ENCODE measurements at places on chromosomes 2 and 18. TPM values are rescaled to one million over a fixed set of nuclear protein-coding genes. Genes with fewer than 3 reads are reported as not detected.

GRCh38 chr2:70691497-70692140 is 76.4 kb downstream of the ADD2 start:
- no peak for DNase-seq

MOB4 gene
- total RNA-seq: 72.6 TPM

GRCh38 chr2:15763822-15764682 is 172.4 kb downstream of the DDX1 start:
- no peak for DNase-seq

DNA sequence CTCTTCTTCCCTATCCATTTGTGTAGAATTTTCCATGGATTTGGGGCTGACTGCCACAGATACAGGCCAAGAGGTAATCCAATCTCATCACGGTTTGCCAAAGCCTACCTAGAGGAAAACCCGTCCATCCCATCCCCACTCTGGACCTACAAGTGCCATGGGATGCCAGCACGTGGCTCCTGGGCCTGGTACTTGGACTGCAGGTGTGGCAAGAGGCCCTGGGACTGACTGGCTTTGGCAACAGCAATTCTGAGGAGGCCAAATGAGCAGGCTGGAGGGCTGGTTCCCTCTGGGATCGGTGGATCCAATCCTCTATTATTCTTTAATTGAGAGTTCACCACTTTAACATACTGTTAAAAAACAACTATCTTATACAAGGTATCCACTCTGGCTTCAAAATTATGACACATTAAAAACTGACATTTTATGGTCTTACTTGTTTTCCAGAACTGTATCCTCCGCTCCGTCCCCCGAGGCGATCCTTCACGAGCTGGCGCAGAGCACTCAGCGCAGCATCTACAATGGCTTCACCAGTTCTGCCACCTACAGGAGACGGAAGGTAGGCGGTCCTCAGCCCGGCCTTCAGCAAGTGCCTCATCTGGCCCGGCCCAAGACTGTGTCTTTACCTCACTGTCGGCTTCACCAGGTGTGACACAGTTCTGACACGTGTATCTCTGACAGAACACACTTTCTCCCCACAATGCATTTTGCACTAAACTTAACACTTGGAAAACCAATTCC is 19.8 kb downstream of the PDIA6 start:
- DNase-seq: peak; percentile 55

DNA sequence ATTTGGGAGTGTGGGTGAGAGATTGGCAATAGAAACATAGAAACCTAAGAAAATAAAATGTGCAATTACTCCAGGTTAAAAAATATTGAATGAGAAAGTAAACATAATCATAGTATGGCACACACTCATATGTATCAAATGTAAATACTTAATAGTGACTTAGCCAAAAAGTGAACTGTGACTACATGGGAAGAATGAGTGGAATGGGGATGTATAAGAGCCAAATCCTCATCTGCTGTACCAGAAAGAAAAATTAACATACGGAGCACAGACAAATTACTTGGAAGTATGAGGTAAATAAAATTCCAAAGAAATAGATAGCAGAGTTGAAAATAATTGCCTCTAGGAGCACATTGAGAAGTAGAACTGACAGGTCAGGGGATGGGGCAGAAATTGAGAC is 4.0 kb downstream of the FLACC1 start:
- no peak for DNase-seq

FHOD3 gene
- 2.1 TPM for total RNA-seq

- DNase-seq: no peak
Observed at GRCh38 chr2:79799729-79800128, 286.9 kb downstream of the CTNNA2 start.

- DNase-seq: no peak
Observed at GRCh38 chr2:230830428-230830827, 34.3 kb upstream of the ITM2C start.

DNA sequence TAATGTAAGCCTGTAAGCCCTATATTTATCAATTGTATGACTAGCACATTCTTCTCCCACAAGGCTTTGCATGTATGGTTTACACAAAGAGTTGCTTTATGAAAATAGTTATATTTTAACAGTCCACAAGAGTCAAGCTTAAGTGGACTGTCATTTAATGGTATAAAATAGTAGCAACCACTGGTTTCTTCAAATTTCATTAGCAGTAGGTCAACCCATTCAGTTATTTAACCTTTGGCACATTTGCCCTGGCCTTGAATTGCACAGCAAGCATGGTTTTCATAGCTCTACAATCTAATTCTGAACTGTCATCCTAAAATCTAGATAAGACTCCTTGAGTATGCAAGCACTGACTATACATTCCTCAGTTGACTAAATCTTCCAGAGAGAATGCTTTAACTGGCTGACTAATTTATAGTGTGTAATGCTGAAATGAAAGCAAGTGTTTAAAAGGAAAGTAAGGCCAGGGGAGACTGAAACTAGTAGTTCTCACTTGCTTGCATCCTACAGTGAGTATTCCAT is 1.8 kb downstream of the DPP4 start:
- DNase-seq: no peak

HIBCH gene
- 13.0 TPM for total RNA-seq

GRCh38 chr2:50674876-50675275 is 357.1 kb downstream of the NRXN1 start:
- no peak for DNase-seq

- no peak for DNase-seq
Observed at GRCh38 chr2:18704276-18704675, 114.9 kb upstream of the NT5C1B start.

GRCh38 chr2:232348936-232349335 is 29.6 kb upstream of the ALPP start:
- DNase-seq: no peak

DES gene
- 18.8 TPM for total RNA-seq

GRCh38 chr2:71422786-71423185 is 30.6 kb upstream of the DYSF start:
- no peak for DNase-seq

GRCh38 chr2:227395556-227395955 is 7.8 kb upstream of the SCYGR1 start:
- no peak for DNase-seq

DNAH7 gene
- under 0.01 TPM for total RNA-seq

- DNase-seq: peak; percentile 75
Observed at GRCh38 chr2:212539072-212539880, 674 bp upstream of the ERBB4 start.

- DNase-seq: no peak
Observed at GRCh38 chr18:77210249-77210648, 39.4 kb upstream of the GALR1 start.

- no peak for DNase-seq
Observed at GRCh38 chr2:11996618-11997017, 250.2 kb downstream of the LPIN1 start.

DNA sequence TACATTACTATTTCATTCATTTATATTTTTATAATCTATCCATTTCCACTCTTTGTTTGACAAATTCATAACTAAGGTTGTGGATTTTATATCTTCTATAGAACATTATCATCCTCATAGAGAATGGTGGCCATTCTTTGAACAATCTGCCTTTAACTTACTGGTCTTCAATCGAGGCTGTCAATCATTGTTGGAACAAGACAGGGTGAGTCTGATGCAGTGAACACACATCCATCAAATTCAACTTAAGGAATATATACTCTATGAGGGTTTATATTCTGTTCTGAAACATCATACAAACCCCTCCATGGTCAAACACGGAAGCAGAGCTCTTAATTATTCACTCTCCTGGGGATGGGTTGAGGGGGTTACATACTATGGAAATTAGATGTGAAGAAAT is 28.3 kb upstream of the KLF7 start:
- no peak for DNase-seq

GRCh38 chr2:165698444-165698884 is 95.6 kb downstream of the GALNT3 start:
- DNase-seq: peak; percentile 3

GRCh38 chr2:216350214-216350791 is 22.0 kb downstream of the MARCHF4 start:
- no peak for DNase-seq

DNA sequence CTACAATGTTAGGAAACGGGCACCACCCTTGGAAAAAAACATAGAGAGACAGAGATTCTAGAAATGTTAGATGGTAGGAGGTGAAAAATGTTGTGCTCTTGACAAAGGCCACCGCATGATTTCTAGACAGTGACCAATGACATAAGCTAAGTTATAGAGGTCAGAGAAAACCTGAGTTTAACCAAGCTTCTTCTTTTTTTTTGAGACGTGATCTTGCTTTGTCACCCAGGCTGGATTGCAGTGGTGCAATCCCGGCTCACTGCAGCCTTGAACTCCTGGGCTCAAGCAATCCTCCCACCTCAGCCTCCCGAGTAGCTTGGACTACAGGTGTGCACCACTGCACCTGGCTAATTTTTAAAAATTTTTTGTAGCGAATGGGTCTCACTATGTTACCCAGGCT is 13.0 kb downstream of the FER1L5 start:
- DNase-seq: no peak

DNA sequence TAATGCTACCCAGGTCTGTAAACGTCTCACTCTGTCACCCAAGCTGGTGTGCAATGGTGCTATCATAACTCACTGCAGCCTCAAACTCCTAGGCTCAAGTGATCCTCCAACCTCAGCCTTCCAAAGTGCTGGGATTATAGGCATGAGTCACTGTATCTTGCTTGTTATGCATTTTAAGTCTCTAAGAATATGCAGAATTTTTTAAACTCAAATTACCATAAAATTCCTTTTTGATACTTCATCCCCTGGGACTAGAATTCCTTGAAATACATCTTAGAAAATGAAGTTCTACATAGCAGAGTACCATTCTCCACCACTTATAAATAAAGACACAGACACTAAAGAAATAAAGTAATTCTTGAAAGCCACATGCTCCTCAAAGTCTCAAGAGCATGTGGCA is 30.2 kb upstream of the LRATD1 start:
- no peak for DNase-seq

RESP18 gene
- not detected for total RNA-seq

DNA sequence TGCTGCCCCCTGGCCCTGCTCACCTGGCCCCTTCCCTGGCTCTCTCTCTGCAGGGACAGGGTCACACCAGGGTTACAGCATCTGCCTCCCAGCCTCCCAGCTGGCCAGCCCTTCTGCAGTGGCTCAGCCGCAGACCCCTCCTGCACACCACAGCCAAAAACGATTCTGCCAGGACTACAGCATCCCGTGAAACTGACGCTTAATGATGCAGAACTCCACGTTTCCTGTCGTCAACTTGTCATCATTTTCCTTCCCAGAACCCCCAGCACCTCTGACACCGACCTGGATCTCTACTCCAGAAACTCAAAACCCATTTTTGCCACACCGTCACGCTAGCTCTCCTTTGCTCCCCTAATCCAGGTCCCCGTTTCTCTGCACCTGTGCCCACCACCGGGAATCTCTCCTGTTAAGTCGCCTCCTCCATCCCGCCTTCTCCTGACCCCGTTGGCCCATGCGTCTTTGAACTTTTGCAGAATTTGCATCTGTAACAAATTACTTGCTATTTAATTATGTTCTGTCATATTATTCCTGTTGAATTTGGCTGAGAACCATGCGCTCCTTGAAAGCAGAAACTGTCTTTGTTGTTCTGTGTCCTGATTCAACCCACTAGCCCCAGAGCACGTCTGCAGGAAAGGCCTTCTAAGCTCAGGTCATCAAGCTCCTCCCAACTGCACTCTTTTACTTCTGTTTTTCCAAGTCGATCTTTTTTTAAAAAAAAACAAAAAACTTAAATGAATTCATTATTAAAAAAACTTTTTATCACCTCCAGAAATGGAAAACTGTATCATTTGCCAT is 173.2 kb upstream of the COPS8 start:
- no peak for DNase-seq

DNA sequence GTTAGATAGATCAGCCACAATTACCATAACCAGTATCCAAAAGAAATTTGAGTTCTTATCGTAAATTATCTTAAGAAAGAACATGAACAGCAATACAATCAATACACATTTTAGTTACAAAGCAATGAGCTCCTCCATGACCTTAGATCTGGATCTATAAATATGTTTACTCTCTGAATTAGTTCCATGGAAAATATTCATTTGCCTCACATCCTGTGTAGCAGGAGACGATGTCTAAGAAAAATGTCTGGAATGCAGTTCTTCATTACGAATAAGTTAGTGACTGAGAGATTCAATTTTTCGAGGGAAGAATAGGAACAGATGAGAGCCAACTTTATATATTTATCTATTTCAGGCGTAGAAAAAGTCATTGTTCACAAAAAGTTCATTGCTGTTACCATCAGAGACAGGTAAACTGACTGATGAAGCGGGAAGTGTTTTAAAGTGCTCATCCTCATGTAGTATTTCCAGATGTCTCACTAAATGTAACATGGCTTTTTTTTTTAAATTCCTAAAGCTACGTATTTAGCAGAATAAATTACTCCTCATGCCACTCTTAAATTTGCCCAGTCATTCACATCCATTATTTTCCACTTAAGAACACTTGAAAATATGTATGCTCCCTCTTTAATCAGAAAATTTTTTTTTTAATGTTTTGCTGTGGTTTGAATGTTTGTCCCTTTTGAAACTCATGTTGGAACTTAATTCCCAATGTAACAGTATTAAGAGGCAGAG is 106.5 kb upstream of the SCN1A start:
- DNase-seq: no peak

LIMS3 gene
- total RNA-seq: not detected

PROM2 gene
- 1.1 TPM for total RNA-seq

GRCh38 chr2:67660871-67661270 is 263.7 kb downstream of the ETAA1 start:
- DNase-seq: no peak

ALLC gene
- not detected for total RNA-seq

UGT1A6 gene
- total RNA-seq: not detected

DNA sequence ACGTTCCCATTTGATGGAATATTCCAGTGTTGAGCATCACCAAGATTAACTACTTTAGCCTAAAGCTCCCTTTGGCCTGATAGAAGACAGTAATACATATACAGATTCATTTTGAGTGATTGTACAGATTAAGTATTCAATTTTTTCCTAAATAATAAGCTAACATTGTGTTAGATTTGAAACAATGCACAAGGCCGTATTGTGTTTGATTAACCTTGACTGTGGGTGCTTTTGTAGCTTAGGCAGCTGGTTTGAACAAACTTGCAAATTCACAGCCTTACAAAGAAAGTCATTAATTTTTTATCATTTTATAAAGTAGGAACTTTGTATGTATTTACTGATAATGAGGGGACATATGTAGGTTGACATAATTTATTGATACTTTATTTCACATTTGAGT is 29.6 kb downstream of the NABP1 start:
- DNase-seq: no peak

- peak; percentile 12 for DNase-seq
Observed at GRCh38 chr2:167264380-167264779, 376.1 kb downstream of the XIRP2 start.

PTPN2 gene
- total RNA-seq: 57.9 TPM

- DNase-seq: no peak
Observed at GRCh38 chr18:58691256-58691655, 20.0 kb downstream of the MALT1 start.

RAPGEF4 gene
- 0.69 TPM for total RNA-seq

DNA sequence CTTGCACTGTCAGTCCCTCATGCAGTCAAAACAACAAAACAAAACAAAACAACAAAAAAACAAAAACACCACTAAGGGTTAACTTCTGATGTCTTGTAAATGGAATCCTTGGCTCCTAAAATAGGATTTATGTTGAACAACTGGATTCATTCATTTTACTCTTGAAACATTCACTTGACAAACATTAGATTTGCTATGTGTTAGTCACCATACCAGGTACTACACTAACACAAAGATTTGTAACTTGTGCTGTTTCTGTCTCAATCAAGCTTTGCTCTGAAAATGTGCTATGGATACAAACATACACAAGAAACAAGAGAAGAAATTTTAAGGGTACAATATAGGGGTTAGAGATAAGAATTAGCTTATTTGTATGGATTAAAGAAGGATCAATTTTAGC is 812.8 kb downstream of the LRP1B start:
- DNase-seq: no peak

All from H7 (cell line).